ENCODE measurements at places on chromosomes 6 and 20.
A peak's percentile ranks its signal among the peaks of the same experiment; 100 is the strongest.

DNA sequence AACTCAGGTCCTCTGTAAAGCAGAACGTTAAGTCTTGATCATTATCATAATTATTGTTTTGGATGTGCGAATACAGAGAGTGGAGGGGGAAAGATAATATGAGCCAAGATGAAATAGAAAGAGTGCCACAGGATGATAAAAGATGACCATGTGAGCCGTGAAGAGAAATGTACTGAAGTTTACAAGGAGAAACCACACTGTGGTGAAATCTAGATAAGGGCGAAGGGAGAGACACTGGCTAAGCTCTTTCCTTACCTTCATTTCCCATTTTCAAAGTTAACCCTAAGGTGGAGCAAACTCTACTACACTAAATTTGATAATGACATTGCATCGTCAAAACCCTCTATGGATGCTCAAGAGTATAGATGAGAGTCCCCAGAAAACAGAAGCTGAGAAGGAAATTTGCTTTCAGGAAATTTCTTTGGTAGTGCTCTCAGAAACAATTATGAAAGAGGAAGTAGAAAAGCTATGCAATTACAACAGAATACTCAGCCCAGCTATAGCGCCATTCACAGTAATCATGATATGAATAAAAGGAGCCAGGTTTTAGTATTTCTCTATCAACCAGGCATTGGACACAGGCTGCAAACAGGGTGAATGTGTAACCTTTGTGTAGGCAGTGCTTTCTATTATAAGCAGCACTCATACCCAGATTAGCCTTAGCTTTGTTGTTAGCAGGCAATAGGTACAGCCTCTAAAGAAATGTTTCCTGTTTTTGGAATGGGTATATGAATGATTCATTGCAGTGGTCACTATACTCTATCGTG is 1080.7 kb downstream of the GRIK2 start:
- DNase-seq = no peak

GRCh38 chr6:149438855-149439254 is 38.8 kb downstream of the SUMO4 start:
- no peak for DNase-seq

GRCh38 chr6:20700375-20700774 is 166.1 kb downstream of the CDKAL1 start:
- DNase-seq = no peak

GRCh38 chr6:22313796-22314195 is 17.0 kb upstream of the PRL start:
- no peak for DNase-seq

DNA sequence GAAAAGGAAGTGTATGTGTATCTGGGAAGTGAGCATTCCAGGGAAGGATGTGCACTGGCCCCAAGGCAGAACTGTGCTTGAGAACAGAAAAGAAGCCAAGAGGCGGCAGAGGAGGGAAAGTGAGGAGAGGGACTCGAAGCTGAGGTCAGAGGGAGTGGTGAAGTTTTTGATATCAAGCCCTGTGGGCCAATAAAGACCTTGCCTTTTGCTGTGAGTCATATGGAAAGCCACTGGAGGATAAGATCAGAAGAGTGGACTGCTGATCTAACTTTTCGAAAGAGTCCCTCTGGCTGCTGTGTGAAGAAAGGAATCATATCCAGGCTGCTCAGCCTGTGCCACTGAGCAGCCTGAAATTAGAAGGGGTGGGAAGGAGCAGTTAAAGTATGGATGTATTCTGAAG is 99.4 kb downstream of the EYA4 start:
- peak; percentile 38 for DNase-seq

All from HS-27A (cell line).